ENCODE measurements at places on chromosomes 16 and 17.

GRCh38 chr17:48679385-48680096 lies 42.8 kb downstream of the PRAC1 start:
- no peak for DNase-seq

- DNase-seq, result no peak
Measured at GRCh38 chr16:82882982-82883835, 256.4 kb downstream of the CDH13 start.

DNA sequence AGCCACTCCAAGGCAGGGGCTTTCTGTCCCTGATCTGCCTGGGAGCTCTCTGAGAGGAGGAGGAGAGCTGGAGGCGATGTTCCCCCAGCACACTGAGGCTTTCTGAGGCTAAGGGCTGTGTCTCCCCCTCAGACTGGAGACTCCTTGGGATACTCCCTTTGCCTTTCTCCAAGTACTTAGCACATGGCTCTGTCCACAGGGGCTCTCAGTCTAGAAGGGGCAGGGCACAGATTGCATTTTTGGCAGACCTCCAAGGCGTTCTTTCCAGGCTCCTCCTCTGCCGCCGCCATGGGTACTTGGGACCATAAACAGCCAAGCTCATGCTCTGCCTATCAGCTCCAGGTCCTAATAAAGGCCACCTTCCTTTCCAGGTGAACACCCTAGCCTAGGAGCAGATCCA lies 1.8 kb upstream of the GIP start:
- peak; percentile 36 for DNase-seq

DNA sequence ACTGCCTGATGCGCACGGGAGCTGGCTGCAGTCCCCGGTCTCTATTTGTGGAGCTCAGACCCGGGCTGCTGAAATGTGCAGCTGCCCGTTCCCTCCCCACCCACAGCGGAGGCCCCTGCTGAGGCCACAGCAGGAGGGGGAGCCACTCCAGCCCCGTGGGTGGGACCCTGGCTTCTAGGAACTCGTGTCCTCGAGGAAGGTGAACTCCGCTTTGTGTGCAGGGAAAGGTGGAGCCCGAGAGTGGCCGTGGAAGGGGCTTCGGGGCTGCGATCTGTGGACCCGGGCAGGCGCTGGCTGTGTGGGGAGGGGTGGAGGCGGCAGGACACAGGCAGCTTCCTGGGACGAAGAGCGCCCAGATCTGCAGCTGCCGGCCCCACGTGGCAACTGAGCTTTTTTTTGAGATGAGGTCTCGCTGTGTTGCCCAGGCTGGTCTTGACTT lies 2.9 kb downstream of the CCDC154 start:
- no peak for DNase-seq

All from HT-29 (cell line).